ENCODE measurements at places on chromosomes 11 and 22.

DNA sequence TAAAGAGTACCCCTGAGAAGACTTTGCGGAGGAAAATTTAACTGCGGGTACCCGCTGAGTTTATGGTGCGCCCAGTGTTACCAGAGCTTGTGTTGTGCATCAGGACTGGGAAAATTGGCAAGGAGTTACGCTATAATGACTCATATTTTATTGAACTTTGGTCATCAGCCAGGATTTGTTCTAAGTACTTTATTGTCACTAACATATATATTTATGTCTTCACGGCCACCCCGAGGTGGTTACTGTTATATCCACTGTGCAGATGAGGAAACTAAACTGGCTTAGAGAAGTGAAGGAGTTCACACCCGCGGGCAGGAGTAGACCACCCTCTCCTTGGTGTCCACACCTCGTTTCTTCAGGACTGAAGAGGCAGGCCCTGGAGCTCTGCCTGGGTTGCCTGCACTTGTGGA, 667 bp downstream of the ACCS start:
- DNase-seq = no peak

- no peak for DNase-seq
Observed at GRCh38 chr22:31091106-31091975, 10.2 kb downstream of the SMTN start.

DNA sequence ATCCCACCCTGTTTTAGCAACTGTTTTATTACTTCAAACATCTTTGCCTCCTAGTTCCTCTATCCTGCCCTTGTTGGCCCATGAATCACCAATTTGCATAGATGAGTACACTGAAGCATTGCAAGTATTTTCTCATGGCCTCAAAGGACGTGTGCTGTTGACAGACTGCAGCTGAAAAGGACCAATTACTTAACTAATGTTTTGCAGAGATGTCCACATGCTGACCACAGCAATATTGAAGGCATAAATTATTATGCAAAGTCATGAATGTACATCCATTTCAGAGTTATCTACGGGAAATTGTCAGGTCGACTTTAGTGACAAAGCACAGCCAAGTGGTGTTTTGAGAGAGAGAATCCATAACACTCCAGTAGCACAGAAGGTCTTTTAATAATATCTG, 64.8 kb downstream of the CADM1 start:
- DNase-seq = no peak

DNA sequence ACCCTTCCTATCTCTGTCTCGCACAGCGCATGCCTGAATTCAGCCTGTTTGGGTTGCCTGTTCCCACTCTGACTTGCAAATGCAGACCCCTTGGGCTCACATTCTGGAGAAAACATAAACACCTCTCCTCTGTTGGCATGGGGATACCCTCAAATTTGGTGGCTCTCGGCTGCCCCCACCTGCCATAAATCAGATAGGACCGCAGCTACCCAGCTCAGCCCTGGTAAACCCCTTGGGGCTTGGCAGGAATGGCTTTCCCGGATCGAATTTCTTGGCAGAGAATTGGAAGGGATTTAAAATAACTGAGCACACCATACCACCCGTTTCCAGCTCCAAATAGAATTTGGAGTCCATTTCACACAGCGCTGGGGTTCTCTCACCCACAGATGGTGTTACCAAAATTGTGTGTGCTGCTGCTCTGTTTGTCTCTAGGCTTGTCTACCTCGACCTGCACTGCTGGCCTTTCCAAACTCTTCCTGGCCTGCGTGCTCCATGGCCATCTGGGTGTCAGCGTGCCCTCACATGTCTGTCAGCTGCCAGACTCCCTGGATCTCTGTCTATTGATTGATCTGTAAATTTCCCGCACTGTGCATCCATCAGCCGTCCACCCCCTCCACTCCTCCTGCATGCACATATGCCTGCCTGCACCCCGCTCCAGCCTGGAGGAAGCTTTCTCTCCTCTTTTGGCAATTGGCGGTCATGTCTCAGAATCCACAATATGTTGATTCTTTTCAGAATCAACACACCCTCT, 134.0 kb downstream of the NTM start:
- no peak for DNase-seq

DNA sequence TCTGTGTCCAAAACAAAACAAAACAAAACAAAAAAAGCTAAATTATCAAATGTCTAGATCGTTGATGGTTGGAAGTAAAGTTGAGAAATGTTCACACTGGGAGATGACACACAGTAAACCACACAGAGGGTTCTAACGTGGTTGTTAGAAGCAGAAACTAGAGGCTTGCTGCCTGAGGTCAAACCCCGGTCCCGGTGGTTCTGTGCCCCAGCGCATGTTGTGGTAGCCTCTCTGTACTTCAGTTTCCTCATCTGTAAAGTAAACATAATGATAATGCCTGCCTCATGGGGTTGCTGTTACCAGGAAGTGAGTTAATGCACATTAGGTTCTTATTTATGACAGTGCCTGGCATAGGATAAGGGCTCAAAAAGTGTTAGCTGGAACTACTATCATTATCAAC, 33.4 kb downstream of the PPARA start:
- DNase-seq = no peak

DNA sequence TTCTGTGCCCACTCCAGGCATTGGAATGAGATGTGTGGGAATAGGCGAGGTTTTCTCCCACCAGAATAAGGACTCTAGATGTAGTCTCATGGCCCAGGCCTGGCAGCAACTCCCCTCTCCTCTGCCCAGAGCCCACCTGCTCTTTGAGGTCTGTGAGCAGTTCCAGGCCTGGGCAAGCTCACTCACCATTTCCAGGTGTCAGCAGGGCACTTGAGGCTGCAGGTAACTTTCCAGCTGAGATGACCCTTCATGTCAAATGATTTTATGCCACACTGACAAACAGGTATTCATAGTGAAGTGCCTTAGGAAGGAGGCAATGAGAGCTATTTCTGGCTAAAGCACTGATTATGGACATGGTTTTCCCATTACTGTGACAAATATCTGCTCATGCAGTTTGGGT, 123.3 kb upstream of the CCDC90B start:
- no peak for DNase-seq

DNA sequence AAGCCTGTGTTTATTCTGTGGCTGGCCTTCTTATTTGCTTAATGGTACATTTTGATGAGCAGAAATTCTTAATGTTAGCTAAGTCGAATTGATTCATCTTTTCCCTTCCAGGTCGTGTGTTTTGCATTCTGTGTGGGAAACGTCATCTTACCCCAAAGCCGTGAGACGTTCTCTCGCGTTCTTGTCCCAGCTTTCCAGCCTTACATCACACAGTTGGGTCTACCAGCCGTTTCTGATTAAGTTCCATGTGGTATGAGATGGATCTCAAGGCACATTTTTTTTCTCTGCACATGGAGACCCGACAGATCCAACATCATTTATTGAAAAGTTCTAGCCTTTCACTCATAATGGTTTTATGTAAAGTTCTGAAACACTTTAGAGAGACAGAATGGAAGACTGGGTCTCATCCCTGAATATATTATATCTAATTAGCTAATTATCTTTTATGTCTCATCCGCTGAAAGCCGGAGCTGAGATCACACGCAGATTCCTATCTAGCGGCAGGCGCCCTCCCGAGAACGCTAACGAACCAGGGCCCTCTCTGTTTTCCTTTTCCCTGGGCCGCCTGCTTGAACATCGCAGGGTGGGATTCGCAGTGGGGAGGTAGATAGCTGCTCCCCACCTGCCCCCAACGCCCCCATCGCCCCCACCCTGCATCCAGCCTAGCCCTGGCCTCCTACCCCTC, 1162.2 kb downstream of the BRD1 start:
- DNase-seq = no peak

GRCh38 chr11:117928446-117929141, 608 bp downstream of the TMPRSS13 start:
- DNase-seq = no peak

DNA sequence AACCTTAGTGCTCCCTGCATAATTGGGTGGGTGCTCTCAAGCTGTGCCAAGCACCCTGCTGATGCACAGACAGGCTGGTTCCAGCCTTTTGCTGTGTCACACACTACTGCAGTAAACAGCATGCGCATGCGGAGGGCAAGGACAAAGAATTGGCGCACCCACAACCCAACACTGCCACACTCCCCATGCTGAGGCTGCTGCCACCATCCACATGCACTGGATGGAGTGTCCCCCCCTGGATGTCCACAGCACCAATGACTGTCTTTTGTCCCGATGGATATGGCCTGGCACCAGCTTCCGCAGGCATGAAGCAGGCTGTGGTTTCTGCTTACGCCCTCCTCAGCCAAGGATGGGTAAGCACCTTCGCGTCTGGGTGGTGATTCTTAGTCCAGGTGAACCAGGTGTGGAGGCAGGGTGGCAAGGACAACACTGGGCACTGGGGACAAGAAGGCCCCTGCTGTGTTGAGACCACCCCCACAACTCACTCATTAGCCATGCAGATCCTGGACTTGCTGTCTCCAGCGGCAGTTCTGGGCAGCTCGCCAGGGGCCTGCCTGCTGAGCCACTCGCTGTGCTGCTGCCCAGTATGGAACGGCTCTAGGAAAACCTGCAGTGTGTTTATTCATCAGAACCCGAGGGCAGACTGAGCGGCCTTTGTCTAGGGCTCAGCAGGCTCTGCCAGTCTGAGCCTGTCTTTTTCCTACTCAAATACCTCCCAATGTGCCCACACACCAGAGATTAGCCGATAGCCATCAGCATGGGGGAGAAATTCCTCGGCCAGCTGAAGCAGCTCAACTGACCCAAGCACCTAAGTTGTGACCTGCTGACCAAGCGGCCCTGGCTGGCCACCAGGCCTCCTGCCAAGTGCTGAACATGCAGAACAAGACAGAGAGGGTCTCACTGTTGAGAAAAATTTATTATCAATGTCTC, 8.2 kb upstream of the NAP1L4 start:
- no peak for DNase-seq

DNA sequence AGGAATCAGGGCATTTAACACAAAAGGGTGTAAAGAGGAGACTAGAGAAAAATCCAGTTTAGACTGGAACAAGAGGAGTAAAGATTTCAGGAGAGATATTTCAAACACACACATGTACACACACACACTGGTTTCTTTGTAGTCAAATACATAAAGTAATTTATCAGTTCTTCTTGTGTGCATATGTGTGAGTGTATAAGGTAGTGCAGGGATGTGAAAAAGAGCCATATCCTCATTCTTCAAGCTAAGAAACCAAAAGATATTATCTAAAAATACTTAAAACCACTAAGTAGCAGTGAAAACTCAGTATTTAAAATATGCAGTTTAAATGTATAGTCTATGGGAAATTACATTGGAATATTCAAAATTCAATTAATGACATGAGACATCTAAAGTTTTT, 52.5 kb upstream of the CARD18 start:
- no peak for DNase-seq

GRCh38 chr11:87307101-87307500, 269.4 kb downstream of the TMEM135 start:
- DNase-seq = no peak

DNA sequence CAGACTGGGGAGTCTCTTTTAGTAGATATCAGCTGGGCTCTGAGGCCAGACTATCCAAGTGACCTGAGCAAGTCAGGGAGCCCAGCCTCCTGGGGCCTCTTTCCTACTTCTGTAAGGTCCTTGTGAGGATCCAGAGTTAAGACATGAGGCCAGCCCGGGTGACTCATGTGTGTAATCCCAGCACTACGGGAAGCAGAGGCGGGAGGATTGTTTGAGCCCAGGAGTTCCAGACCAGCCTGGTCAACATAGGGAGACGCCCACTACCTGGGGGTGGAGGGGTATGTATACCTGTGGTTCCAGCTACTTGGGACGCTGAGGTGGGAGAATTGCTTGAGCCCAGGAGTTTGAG, 36.9 kb upstream of the POLA2 start:
- DNase-seq = no peak

- DNase-seq = no peak
Observed at GRCh38 chr11:119012629-119013170, 5.4 kb downstream of the RPS25 start.

DNA sequence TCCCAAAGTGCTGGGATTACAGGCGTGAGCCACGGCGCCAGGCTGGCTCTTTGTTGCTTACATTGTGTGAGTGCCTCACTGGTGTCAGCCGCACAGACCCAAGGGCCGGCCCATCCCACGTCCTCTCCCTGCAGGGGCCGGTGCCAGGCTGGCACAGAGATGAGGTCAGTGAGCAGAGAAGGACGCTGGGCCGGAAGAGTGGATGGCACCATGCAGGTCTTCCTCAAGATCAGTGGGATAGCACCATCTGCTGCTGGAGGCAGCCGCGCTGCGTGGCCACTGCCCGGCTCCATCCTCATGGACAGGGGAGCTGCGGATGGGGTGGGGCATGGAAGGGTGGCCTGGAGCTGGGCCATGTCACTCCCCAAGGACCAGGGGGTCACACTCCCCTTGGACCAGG, 22.0 kb upstream of the FGF4 start:
- DNase-seq = no peak

DNA sequence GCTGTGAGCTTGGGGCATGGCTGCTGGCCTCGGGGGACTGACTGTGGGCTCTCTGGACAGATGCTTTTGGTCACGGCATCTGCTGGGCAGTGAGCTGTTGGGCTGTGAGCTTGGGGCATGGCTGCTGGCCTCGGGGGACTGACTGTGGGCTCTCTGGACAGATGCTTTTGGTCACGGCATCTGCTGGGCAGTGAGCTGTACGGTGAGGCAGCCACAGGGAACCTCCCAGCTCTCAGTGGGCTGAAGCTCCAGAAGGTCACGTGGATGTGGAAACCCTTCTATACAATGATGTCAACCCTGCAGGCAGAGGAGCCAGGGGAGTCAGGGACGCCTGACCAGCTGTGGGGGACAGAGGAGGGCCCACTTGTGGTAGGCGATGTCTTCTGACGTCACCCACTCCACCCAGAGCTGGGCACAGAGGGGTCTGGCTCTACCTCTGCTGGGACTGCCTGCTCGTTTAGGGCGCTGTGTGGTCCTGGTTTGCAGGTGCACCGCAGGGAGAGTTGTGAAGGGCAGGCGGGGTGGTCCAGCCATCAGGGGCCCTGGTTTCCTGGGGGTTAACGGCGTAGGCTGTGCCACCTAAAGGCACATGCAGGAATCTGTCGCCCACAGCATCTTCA, 1331.3 kb downstream of the BRD1 start:
- no peak for DNase-seq

GRCh38 chr11:105177658-105178057, 38.1 kb upstream of the CARD18 start:
- no peak for DNase-seq

- no peak for DNase-seq
Observed at GRCh38 chr22:43127166-43127908, 15.9 kb downstream of the MCAT start.

GRCh38 chr22:38727530-38728451, 22.0 kb downstream of the GTPBP1 start:
- no peak for DNase-seq

GRCh38 chr11:111335549-111335948, 37.2 kb downstream of the POU2AF3 start:
- no peak for DNase-seq

DNA sequence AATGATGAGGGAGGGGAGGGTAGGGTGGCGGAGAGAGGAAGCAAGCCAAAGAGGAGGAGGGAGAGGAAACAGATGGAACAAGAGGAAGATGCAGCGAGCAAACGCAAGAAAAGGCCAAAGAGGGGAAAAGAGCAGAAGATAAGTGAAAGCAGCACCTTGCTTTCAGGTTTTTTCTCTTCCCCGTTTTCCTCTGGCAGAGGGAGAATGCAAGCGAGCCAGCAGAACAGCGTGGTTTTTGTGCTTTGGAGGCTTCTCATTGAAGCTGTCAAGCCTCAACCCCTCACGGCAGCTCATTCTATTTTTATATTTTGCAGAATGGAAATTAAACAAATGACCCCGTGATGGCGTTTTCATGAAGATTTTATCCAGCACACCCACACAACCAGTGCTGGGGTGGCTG, 67.1 kb upstream of the GRAMD1B start:
- DNase-seq = no peak

- peak; percentile 72 for DNase-seq
Observed at GRCh38 chr11:69101115-69101791, 52.5 kb downstream of the TPCN2 start.
